ENCODE measurements at places on chromosomes 2 and 18.

DNA sequence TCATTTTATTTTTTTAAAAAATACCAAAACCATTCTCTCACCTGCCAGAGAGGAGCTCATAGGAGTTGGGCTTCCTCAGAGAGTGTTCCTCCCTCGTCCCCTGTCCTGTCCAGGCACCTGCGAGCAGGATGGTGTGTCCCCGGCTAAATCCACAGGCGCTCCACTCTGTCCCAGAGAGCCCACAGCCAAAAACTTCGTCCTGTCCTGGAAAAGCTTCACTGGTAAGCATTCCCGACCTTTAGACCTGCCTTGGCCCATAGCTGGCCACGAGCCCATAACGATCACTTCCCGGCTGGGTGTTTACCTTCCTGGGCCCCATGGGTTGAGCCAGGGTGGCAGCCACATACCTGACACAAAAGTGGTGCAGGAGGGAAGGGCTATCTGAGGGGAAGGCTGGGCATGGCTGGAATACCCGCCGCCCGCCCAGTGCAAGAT, at the start of gene NGEF:
Gene NGEF, minus strand, starts transcription at position 230 of the 435 bp plus-strand sequence. CDS start 38,366 bp downstream, outside the sequence.
- DNase-seq = no peak

DNA sequence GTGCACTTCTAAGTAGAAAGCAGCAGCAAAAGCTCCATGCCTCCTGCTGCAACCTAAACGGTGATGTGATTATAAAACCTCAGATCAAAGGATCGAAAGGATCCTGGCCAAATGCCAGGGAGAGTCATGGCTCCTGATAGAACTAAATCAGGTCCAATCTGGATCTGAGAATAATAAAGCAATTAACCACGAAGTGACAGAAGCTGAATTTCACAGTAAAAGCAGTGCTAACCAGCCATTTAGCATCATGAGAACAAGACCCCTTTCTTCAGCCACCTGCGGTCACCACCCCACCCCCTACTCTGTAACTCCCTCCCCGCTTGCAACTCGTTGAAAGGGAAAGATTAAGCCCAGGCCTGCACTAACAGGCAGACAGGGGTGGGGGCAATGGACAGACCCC, 748.7 kb downstream of the BCL11A start:
- DNase-seq = no peak

- no peak for DNase-seq
Measured at GRCh38 chr2:156933645-156934225, 323.8 kb upstream of the GALNT5 start.

DNA sequence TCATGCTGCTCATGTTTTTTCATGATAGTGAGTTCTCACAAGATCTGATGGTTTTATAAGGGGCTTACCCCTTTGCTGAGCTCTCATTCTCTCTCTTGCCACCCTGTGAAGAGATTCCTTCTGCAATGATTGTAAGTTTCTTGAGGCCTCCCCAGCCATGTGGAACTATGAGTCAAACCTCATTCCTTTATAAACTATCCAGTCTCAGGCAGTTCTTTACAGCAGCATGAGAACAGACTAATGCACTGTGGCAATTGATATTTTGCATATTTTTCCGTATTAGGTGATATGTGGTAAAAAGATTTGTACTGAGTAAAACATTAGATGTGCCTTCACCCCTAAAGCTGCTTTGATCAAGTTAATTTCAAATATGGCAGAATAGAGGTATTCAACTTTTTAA, 48.8 kb downstream of the RAB27B start:
- peak; percentile 31 for DNase-seq

- DNase-seq = peak; percentile 77
Measured at GRCh38 chr2:19911808-19912509, 10.2 kb upstream of the TTC32 start.
